ENCODE measurements at places on chromosomes 6 and 20.

DNA sequence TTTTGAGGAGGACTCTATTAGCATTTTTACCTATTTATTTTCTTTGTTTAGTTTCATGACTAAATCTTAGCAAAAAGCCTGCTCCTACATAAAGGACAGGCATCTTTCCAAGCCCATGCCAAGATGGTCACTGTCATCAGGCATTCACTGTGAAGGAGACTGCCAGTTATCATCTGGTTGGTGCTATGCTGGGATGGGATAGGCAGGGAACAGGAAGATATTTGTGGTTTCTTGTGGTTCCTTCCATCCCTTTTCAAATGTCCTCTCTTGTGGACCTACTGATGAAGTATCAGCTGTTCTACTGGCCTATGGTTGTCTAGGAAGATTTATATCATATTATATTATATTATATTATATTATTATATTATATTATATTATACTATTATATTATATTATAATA is 107.0 kb downstream of the MCHR2 start:
- no peak for DNase-seq

DNA sequence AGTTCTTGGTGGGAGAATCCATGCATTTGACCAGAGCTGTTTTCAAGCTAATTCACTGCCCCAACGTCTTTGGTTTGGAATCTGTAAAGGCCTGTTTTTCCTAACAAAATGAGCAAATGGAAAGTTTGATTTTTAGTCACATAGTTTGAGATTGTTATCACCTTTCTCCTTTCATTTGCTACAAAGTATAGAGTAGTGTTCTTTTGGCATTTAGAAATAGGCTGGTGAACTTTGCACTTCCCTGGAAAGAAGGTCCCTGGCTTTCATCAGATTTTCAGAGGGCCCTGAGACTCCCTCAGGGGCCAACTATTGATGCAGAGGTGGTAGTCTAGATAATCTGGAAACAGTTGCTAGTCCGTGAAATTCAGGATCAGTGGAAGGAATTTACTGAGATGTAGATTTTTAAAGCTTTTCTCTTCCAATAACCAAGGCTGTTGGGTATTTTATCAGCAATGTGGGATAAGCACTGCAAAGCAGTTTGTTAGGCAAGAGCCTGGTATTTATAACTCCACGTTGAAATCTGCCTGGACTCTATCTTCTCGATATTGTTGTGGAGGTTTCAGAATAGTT is 1.7 kb downstream of the ARFGEF2 start:
- no peak for DNase-seq

- DNase-seq: no peak
These were observed 160.6 kb downstream of the IBTK start for GRCh38 chr6:82086944-82087343.

GRCh38 chr6:137673603-137674002 is 179.4 kb upstream of the OLIG3 start:
- DNase-seq: no peak

- DNase-seq: no peak
These were observed 30.8 kb upstream of the MICB start for GRCh38 chr6:31467151-31467550.
